ENCODE measurements at places on chromosomes 2 and 18. TPM values are rescaled to one million over a fixed set of nuclear protein-coding genes. Genes with fewer than 3 reads are reported as not detected.

SP140 gene
- total RNA-seq: not detected

MYCN gene
- not detected for total RNA-seq

ALKAL2 gene
- total RNA-seq: not detected

SLC5A7 gene
- total RNA-seq: not detected

CREG2 gene
- total RNA-seq: not detected

SLC4A5 gene
- 0.12 TPM for total RNA-seq

PSTPIP2 gene
- total RNA-seq: 27.9 TPM

ABCB11 gene
- not detected for total RNA-seq

GRCh38 chr2:105598829-105599698, 145.6 kb upstream of the NCK2 start:
- H3K36me3 ChIP-seq: no peaks in the 10 kb centered on the region
- no peaks in the 10 kb centered on the region for H3K4me1 ChIP-seq
- H3K27ac ChIP-seq: no peak overlapping the region
- H3K4me3 ChIP-seq: no peak overlapping the region
- no peak for DNase-seq

GRCh38 chr18:62614494-62614893, 91.7 kb downstream of the ZCCHC2 start:
- no peaks in the 10 kb centered on the region for H3K36me3 ChIP-seq
- H3K27ac ChIP-seq: no peak overlapping the region
- peaks cover 6% of the 10 kb centered on the region for H3K4me1 ChIP-seq
- H3K27me3 ChIP-seq: peaks cover 58% of the 10 kb centered on the region

DNA sequence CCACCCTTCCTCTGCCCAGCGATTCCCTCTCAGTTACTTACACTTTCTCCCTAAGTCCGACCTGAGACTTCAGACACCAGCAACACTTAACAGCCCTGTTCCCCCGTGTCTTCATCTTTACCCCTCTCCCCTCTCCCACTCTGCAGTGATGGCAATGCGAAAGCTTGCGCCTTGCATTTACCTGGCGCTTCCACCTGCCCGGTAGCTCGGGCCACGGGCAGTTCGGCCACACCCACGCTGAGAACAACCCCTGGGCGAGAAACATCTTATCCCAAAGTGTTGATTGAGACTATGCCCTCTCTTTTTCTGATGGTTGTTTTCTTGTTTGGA, 558 bp downstream of the DNAJC10 start:
- no peak overlapping the region for H3K4me3 ChIP-seq
- H3K27ac ChIP-seq: no peak overlapping the region
- peaks cover 13% of the 10 kb centered on the region for H3K4me1 ChIP-seq
- no peaks in the 10 kb centered on the region for H3K27me3 ChIP-seq

- no peak overlapping the region for H3K27ac ChIP-seq
- no peaks in the 10 kb centered on the region for H3K4me1 ChIP-seq
- no peak for DNase-seq
- no peak overlapping the region for H3K4me3 ChIP-seq
These were observed 3.4 kb upstream of the TMEM182 start for GRCh38 chr2:102758439-102758838.

DNA sequence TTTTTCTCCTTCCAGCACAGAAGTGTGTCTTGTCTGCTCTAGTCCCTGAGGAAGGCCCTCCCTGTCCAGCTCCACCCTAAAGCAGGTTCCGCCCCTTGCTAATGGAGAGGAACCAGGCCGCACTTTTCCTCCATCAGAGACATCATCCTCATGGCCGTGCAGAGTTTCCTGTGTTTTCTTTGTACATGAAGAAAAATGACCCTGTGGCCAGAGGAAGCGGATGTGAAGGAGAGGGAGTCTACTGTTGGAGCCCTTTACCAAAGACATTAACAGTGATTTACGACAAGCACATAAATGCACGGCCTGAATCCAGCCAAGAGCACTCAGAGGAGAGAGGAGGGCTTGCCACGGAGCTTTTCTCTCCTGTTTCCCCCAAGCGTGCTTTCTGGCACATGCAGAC, 109.5 kb downstream of the RNF144A start:
- H3K4me3 ChIP-seq: no peak overlapping the region
- peaks cover 17% of the 10 kb centered on the region for H3K4me1 ChIP-seq
- H3K27me3 ChIP-seq: peaks cover 39% of the 10 kb centered on the region
- no peaks in the 10 kb centered on the region for H3K36me3 ChIP-seq

GRCh38 chr2:96396602-96397001, 61.0 kb downstream of the NCAPH start:
- no peaks in the 10 kb centered on the region for H3K36me3 ChIP-seq
- no peak overlapping the region for H3K4me3 ChIP-seq
- DNase-seq: no peak
- H3K4me1 ChIP-seq: no peaks in the 10 kb centered on the region

Data from MCF 10A (cell line).